ENCODE measurements at places on chromosomes 3 and 15.

GRCh38 chr3:73503781-73504180, 121.0 kb downstream of the PDZRN3 start:
- peak; percentile 14 for DNase-seq

DNA sequence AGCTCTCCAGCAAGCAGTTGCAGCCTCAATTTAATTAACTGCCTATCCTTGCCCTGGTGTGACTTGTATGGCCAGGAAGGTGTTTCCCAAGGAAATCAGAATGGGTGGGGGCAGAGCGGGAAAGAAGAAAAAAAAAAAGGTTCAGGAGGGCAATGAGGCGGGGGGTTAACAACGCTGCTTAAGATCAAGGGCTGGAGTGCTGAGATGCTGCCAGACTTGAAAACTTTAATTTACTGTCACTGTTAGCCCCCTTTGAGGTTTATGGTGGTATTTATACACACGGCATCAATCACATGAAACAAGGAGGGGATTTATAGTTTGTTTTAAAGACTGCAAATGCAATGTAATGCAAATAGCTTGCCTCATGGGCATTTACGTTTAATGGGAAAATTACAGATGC, 319.4 kb upstream of the NR2F2 start:
- DNase-seq, result no peak

DNA sequence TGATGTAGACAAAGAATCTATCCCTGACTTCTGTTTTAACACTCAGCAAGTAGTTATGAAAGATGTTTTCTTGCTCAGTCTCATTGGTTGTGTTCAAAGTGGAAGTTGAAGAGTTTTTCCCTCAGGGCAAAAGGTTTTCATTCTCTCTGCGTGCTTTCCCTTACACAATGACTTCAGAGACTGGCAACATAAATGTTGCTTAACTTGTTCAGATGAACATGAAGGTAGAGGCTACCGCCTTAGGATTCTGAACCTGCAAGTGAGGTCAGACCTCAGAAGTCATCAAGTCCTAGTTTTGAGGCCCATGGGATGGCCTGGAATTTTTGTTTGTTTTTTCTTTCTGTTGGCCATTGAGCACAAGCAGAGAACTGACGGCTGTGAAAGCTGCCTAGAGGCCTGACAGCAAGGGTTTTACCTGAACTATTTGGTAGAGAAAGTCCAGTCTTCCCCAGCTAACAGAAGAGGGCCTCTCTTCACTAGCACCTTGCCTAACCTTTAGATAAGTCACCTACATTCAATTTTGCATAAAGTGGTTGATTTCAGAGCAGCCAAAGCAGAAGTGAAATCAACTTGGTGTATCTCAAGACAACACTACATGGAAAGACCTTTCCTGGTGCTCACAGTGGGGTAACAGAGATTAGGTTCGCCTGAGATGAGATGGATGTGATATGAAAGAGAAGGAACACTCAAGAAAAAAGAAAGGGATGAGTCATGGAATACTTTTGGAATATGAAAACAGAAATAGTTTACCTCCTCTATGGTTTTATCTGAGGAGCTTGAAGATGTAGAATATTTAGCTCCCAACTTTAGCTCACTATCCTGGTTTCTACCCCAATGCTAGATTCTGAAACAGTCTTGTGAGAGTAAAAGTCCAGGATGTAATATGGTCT, 53.6 kb upstream of the AP4E1 start:
- DNase-seq, result peak; percentile 25

DNA sequence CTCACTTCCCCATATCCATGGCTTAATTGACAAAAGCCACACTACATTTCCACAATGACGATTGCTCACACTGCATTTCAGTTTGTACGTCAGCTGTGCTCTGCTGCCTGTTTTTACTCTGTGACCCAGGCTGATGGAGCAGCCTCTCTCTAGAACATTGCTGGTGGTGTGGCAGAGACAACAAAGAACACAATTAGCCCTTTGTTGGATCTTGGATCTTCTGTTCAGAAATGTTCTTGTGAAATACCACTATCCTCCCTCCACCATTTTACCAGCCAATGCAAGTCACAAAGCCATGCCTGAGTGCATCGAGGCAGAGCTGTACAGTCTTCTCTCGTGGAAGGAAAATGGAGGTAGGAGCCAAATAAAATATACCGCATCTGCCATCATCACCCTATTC, 56.9 kb upstream of the TBC1D5 start:
- no peak for DNase-seq

DNA sequence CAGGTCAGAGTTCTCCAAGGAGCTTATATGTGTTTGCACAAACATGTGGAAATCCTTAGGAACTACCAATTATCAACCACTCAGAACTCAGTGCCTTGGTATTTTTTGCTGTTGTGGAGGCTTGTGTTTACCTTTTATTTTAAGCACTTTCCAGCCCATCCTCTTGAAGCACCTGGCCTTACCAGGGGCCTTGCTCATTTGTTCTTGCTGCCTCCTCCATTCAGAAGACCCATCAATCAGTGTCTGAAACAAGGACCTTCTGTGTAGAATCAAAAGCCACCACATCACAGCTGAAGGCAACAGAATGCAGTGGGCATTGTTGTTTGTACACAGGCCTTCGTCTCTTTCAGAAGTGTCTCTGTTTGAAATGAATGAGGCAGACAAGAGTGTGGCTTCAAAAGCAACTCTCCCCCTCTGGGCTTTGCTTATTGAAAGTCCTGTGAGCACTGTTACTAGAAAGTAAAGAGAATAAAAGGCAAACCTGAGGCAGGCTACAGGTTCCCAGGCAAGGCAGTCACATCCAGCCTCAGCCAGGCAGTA, 24.5 kb upstream of the LIPC start:
- no peak for DNase-seq

DNA sequence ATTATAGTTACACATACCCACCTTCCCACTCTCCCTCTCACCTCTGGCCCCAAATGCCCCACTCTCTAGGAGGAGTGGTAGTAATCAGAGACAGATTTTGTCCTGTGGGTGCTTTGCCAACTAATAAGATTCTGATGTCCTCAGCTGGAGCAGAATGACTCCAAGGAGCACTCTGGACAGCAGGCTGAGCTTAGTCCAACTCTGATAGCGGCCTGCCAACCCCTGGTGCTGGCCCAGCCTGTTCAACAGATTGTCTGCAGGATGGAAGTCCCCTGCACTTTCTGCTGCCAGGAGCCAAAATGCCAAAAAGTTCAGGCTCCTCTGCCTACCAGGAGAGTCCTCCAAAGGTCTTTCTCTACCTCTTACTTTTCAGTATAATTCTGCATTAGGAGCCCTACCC, 160.5 kb upstream of the UMPS start:
- DNase-seq, result no peak

Data from GM12891 (cell line).